Posterior vena cava (tissue), 2 donors: ENCODE measurements at places on chromosomes 11 and 22. TPM values are rescaled to one million over a fixed set of nuclear protein-coding genes. Genes with fewer than 3 reads are reported as not detected.

DNA sequence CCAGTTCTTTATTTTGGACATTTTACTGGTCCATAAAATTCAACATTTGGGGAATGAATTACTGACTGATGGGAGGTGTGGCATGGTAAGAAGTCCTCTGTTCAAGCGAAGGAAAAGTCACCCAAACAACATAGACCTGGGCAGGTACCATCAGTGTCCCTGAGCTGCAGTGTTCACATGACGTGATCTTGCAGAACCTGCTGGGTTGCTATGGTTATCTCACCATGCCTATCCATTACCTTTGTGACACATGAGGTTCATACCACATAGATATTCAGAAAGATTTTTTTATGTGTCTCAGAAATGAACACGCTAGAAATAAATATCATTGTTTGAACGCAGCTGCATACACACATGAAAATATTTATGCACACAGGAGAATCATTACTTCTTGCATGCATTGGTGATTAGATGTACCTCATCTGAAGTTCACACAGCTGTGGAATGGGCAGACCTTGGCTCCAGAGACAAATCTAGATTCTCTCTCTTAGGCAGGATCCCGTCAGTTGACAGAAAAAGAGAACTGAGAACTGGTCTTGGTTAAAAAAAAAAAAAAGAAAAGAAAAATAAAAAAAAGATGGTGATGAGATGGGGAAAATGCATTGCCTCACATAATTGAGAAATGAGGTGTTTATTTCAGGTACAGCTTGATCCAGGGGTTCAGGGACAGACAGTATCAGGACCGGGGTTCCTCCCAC lies 21.4 kb upstream of the RCN1 start:
- no peak for DNase-seq

Gene RNH1
- total RNA-seq, result 209 TPM

Gene CHADL
- 1.8 TPM for total RNA-seq

DNA sequence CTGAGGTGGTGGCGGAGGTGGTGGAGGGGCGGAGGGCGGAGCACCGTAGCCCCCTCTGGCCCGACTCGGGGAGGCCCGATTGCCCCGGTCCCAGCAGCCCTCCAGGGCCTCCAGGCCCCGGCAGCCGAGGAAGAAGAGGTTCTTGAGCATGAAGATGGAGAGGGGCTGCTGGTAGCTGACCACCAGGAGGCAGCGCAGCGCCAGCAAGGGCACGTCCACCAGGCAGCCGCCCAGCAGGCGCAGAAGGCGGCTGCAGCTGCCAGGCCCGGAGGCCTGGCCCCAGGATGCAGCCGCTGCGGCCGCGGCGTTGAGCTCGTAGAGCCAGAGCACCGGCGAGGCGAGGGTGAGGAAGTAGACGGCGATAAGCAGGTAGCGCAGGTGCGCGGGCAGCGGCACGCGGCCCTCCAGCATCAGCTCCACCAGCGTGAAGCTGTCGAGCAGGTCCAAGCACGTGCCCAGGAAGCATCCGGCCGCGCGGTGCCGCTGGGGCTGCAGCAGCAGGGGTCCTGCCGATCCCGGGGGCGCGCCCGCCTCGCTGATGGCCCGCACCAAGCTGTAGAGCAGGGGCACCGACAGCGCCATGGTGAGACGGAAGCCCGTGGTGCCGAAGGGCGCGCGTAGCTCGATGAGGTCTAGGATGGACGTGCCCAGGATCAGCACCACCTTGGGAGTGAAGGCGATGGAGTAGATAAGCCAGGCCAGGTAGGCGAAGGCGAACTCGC lies 1.5 kb downstream of the TMEM121B start:
- DNase-seq, result no peak

Gene RPLP2
- total RNA-seq, result 1,386 TPM

DNA sequence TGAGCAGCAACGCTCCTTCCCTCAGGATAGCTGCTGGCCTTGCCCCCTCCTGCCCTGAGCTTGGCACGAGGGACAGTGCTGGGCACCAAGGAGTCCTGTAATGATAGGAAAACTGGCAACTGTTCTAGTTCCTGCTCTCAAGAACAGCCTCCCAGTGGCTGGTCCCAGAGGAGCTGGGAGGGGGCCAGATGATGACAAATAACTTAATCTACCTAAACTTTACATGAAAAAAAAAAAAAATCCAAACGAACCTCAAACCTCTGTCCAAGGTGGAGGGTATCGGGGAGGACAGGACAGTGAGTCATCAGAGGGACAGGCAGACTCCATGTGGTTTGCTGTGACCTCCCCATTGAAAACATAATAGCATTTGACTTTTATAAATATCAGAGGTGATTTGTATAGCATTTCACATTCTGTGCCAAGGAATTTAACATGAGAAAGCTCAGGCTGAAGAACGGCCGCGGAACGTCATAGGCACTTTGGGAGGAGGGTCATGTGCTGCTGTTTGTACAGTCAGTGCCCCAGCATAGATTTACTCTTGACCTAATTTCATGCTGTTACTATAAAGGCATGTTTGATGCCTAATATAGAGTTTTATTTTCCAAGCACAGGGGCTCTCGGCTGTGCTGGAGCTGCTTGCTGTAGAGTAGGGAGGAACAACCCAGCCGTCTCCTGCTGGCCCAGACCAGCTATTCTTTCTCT lies 98.2 kb upstream of the NNMT start:
- peak; percentile 86 for DNase-seq

DNA sequence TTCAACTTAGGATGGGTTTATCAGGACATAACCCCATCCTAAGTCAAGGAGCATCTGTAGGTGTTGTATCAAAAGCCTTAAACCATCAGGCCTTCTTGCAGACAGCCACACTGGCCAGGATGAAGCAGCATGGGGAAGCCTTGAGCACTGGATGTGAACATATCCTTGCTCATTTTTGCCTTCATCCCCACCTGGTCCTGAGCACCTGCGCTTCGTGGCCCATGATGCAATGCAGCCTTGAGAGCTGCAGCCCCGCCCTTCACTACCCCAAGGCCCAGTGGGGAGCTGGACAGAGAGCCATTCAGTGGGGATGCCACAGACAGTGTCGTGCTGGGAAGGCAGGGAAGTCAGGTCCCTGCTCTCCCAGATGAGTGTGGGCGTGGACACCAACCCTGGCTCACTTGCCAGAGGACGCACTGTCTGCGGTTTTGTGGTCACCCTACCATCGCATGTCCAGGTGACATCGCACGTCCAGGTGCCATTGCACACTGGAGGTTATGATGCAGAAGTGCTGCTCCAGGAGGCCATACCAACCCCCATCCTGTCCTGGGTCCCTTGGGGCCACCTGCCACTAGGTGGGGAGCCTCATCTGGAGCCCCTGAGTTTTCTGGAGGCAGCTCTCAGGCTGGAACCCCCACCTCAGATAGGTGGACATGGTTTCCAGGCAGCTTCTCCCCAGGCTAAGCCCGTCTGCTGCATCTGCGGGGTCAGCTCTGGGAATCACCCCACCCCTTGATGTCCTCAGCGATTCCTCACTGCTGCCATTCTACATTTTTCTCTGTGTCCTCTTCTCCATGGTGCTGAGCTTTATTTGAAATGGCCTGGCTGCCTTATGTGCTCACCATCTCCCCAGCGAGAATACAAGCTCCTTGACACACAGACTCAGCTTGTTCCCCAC lies 14.4 kb downstream of the GNAZ start:
- no peak for DNase-seq

Gene FERMT3
- total RNA-seq, result 30.3 TPM

Gene SCGB2A2
- total RNA-seq, result not detected

GRCh38 chr11:44529895-44530412 lies 35.5 kb upstream of the CD82 start:
- DNase-seq, result no peak

DNA sequence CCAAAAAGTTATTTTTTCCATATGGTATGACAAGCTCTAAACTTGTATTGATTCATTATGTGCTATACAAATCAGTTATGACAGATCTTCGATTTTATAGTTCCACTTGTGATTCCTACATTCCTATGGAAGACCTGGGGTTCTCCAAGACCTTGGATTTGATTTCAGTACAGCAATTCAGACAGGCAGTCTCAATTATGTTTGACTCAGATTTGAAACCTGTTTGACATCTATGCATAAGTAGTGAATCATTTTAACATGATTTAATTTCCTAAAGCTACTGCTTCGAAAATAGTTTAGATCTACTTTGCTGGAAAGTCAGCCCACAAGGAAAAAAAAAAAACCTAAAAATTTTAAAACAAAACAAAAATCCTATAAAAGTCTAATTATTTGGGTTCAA lies 820.4 kb downstream of the LUZP2 start:
- no peak for DNase-seq

- DNase-seq, result no peak
Observed at GRCh38 chr11:76007166-76007565, 192.2 kb downstream of the UVRAG start.

DNA sequence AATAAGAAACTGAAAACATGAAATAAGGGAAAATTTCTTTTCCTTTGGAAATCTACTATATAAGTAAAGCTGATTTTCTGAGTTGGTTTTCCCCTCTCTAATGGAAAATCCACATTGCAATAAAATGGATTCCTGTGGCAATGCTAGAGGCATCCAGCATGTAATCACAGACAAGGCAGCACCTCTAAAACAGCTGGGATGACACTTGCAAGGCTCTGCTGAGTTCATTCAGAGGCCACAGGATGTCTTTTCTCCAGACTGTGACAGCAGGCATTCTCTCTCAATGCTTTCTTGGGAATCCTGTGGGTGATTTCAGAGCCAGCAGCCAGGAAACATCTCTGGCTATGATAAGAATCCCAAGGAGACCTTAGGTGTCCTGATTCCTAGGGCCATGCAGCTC lies 201.3 kb upstream of the BLID start:
- no peak for DNase-seq

GRCh38 chr11:130711193-130711592 lies 205.1 kb downstream of the SNX19 start:
- DNase-seq, result no peak

DNA sequence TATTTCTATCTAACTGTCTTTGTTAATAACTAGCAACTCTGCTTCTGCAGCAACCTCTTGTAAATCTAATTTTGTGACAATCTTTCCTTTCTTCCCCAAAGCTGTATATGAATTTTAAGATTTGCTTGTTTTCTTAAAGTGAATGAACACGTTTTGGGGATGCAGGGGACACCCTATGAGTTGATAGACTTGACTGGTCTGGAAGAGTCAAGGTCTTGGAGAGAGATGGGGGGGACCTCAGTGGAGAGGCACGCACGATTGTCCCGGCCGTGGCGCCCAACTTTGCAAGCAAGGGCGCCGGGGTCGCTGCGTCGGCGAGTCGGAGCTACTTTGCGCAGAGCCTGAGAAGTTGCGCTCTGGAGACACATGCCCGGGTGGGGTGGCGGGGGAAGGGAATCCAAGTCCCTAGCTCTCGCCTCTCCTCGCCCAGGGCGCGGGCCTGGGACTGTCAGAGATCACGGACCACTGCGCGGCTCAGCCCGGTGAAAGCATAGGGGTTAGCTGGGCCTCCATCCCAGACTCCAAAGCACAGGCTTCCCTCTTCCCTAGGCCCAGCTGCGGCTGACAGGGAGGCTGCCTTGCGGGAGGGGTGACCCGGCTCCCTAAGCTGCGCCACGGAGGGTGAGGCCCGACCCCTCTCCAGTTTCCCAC lies 854 bp downstream of the ABCC8 start:
- peak; percentile 71 for DNase-seq

Gene ANKK1
- total RNA-seq, result not detected

Gene TMEM258
- total RNA-seq, result 84.7 TPM

DNA sequence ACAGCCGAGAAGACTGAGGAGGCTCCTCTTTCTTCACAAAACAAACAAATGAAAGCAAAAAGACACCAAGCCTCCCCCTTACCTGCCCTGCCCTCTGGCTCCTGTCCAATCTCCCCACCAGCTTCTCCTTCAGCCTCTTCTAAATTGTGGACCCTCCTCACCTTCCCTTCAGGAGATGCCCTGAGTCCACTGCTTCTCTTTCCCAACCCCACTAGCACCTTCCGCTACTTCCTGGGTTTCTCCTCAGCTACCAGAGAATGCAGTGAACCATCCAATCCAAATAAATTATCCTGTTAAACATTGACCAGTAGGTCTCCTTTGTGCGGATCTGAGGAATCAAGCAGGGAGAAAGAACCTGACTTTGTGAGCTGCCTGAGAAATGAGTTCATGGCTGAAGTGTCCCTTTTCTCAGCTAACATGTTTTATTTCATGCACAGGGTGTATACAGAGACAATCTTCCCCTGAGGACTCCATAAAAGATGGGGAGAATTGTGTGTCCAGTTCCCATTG lies 63.2 kb upstream of the VPREB1 start:
- no peak for DNase-seq

GRCh38 chr11:115869780-115870431 lies 365.7 kb upstream of the CADM1 start:
- DNase-seq, result no peak

- no peak for DNase-seq
Observed at GRCh38 chr22:29539105-29539504, 14.5 kb downstream of the THOC5 start.

GRCh38 chr11:119610836-119611426 lies 118.1 kb downstream of the NECTIN1 start:
- no peak for DNase-seq

DNA sequence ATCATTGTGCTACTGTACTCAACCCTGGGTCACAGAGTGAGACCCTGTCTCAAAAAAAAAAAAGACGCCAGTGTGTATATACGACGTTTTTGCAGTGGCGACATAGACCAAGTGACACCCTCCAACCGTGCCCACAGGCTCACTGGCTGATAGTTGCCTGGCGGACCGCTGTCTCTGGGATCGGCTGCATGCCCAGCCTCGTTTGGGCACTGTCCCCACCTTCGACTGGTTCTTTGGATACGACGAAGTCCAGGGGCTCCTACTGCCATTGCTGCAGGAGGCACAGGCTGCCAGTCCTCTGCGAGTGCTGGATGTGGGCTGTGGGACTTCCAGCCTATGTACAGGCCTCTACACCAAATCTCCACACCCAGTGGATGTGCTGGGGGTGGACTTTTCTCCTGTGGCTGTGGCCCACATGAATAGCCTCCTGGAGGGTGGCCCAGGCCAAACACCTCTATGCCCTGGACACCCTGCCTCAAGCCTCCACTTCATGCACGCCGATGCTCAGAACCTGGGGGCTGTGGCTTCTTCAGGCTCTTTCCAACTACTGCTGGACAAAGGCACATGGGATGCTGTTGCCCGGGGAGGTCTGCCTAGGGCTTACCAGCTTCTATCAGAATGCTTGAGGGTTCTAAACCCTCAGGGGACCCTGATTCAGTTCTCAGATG lies 1.3 kb downstream of the CSKMT start:
- DNase-seq, result no peak

Gene GPHA2
- total RNA-seq, result not detected

- no peak for DNase-seq
Observed at GRCh38 chr22:28074526-28074925, 155.5 kb upstream of the PITPNB start.

DNA sequence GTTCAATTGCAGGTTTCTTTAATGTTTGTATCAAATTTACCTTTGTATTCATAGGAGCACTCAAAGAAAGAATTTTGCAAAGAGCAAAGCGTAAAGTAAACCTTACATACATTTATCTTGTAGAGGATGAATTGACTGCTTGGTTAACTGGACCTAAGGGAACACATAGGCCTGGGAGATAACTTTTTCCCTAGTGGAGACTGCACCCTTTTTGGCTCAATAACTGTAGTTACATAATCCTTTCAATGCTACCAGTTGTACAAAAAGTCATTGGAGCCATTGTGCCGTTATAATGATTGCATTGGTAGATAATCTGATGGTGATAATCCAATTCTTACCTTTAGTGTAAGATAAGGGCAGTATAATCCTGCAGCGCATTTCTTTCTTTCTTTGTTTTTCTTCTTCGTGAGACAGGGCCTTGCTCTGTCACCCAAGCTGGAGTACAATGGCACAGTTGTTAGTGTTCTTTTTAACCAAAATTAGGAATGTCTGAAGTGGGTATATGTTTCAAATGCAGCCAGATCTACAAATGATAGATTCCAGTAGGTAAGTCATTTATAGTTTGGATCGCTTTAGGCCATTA lies 18.3 kb downstream of the ATG13 start:
- no peak for DNase-seq
